ENCODE measurements at places on chromosomes 3 and 15. TPM values are rescaled to one million over a fixed set of nuclear protein-coding genes. Genes with fewer than 3 reads are reported as not detected.

- DNase-seq: no peak
Observed at GRCh38 chr15:37058316-37058985, 41.9 kb downstream of the MEIS2 start.

DNA sequence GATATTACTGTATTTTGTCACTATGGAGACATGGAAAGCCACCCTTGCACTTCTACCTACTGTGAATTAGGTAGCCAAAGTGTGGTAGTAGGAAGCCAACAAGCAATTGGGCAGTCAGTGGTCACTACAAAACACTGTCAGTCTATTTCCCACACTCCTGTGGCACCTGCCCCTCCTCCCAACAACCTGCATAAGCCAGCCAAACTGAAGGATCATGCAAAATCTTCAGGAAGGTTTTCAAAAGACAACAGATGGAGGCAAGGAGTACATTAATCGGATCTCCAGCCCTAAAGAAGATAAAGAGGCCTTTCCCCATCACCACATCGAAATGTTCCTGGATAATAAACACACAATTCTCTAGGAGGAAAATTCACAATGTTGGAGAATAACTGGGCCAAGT, 11.9 kb downstream of the POMGNT2 start:
- no peak for DNase-seq

DNA sequence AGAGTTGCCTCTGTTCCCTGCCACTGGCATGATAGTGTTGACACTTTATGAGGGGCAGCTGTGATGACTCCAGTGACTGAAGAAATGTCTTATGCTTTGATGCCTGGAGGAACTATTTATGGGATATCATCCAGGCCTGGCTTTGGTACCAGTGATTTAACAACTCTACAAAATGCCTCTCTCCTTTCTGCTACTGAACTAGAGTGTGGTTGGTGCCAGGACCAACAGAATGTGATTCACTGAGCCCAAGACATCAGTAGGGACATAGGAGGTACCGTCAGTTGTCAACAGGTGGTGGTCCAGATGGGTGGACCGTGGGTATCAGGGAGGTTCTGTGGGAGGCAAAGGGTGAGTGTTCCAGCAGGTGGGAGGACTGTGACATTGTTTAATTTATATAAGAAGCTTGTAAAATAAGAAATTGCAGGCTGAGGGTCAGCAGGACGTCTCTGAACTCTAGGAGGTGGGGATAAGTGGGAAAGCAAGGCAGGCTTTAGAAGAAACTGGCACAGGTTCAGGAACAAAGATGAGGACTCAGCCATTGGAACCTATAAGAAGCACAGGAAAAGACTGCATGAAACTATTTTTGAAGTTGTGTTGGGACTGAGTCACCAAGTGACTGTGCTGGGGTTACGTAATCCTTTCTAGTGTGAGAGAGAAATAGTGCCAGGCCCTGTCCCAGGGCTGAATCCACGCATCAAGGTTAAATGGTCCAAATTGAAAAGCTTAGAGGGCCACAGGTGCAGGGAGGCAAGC, 28.5 kb upstream of the SLC7A14 start:
- DNase-seq: no peak

DNA sequence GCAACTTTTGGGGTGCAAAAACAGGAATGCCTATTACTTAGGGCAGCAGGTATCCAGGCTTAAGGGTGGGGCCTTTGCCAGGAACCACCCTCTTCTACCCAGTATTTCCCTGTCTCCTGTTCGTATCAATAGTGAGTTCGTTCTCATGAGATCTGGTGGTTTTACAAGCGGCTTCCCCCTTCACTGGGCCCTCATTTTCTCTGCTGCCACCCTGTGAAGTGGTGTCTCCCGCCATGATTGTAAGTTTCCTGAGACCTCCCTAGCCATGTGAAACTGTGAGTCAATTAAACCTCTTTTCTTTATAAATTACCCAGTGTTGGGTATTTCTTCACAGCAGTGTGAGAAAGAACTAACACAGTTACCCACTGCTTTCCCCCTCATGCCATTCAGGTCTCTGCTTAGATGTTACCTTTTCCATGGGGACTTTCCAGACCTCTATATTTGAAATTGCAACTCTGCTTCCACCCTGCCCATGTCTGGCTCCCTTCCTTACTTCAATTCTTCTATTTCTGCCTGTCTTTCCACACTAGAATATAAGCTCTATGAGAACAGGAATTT, 23.9 kb upstream of the TRA2B start:
- no peak for DNase-seq

DNA sequence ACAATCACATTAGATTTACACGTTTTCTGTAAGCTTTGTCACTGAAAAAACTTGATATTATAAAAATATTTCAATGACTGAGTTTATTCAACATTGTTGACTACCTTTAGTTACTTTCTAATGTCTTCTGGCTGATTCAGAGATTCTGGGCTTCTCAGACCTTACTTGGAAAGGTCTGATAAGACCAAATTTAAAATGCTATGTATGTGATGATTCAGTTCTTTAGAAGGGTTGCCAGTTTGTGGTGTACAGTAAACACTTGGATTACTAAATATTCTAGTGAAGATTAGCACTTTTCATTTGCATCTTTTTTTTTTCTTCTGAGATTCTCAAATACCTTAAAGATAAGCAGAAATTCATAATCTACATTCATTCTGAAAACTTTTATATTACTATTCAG, 49.8 kb downstream of the SGO1 start:
- DNase-seq: no peak

- no peak for DNase-seq
Observed at GRCh38 chr15:60660290-60661051, 181.5 kb upstream of the ICE2 start.

- no peak for DNase-seq
Observed at GRCh38 chr3:63964681-63965485, 52.7 kb upstream of the SCAANT1 start.

- DNase-seq: no peak
Observed at GRCh38 chr3:120355486-120355885, 6.3 kb upstream of the LRRC58 start.

- DNase-seq: no peak
Observed at GRCh38 chr3:87595798-87596197, 319.4 kb upstream of the POU1F1 start.

GLDN gene
- 0.77 TPM for total RNA-seq

MOBP gene
- 0.39 TPM for total RNA-seq

NR1I2 gene
- 2.8 TPM for total RNA-seq

NOX5 gene
- not detected for total RNA-seq

- no peak for DNase-seq
Observed at GRCh38 chr3:107446706-107447105, 69.5 kb downstream of the CCDC54 start.

DNA sequence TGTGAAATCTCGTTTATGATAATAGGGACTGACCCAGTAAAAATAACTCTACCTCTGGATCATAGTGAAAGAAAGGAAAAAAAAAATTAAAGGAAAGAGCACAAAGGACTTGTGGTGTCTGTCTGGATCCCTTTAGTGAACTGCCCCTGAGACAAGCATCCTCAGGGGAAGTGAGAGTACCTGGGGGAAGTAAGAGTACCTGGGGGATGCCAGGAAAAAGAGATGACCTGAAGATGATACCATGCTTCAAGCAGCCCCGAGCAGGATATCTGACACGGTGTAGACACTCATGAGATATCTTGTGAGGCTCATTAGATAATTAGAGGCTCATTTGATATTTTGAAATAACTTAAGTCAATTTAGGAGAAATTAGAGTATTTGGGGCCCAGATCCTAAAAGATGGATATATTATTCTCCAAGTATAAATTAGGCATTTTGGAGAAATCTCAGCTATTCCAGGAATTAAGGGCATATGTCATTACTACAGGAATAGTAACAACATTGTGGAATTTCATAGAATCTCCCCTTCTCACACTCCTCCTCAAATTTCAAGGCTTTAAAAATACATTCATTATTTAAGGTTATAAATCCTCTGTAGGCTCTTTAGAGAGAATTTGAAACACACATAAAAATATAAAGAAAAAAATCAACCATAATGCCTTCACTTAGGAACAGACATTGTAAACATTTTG, 36.3 kb upstream of the PSMD6 start:
- no peak for DNase-seq
